ENCODE measurements at places on chromosomes 5 and 9.

- DNase-seq, result no peak
Observed at GRCh38 chr5:4758550-4758949, 381.6 kb upstream of the ADAMTS16 start.

GRCh38 chr9:5870691-5871090 lies 20.0 kb upstream of the MLANA start:
- no peak for DNase-seq

GRCh38 chr9:123614306-123615263 lies 258.6 kb downstream of the CRB2 start:
- no peak for DNase-seq

DNA sequence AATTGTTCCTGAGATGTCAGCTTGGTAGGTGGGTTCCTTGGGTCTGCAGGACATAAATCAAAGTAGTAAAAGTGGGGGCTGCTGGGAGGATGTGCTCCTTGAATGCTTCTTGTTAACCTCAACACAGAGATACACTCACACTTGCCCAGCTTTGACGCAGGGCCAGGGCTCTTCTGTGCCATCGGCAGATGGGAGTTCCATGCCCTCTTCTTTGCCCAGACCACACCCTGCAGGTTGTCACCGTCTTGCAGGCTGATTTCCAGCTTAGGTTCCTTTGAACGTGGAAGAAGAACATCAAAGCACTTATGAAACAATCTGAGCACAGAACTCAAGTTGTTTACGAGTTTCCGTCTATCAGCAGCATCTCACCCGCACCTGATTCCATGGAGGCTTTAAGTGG lies 11.0 kb downstream of the DBH start:
- DNase-seq, result no peak

DNA sequence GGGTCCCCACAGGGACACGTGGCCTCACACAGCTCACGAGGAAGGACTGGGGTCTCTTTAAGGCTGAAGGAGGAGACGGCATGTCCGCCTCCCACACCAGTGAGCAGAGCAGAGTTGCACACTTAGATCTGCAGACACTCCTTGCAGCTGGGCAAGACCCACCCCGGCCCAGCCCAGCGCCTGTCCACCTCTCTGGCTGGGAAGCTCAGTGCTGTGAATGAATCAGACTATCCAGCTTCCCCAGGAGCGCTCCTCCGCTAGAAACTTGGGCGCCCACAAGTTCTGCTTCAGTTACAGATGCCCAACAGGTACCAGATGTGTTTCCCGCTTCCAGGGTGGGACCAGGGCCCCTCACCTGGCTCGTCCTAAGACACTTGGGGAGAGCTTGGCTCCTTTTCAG lies 78.9 kb downstream of the NSUN2 start:
- no peak for DNase-seq

DNA sequence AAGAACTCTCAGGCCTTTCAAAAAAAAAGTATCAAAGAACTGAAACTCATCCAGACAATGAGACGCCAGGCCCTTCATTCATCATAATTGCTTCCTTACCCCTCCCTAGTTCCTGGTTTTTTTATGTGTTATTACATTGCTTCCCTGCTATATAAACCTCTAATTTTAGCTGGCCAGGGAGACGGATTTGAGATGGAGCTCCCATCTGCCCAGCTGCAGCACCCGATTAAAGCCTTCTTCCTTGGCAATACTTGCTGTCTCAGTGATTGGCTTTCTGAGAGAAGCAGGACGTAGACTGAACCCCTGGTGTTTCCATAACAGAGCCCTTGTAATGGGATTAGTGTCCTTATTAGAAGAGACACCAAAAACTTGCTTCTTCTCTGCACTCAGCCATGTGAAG lies 62.4 kb downstream of the BARX1 start:
- DNase-seq, result no peak

- DNase-seq, result no peak
Observed at GRCh38 chr9:11194246-11194645, 581.4 kb upstream of the PTPRD start.

Data from hepatic stellate cell (primary cell).